ENCODE measurements at places on chromosomes 4 and X.

DNA sequence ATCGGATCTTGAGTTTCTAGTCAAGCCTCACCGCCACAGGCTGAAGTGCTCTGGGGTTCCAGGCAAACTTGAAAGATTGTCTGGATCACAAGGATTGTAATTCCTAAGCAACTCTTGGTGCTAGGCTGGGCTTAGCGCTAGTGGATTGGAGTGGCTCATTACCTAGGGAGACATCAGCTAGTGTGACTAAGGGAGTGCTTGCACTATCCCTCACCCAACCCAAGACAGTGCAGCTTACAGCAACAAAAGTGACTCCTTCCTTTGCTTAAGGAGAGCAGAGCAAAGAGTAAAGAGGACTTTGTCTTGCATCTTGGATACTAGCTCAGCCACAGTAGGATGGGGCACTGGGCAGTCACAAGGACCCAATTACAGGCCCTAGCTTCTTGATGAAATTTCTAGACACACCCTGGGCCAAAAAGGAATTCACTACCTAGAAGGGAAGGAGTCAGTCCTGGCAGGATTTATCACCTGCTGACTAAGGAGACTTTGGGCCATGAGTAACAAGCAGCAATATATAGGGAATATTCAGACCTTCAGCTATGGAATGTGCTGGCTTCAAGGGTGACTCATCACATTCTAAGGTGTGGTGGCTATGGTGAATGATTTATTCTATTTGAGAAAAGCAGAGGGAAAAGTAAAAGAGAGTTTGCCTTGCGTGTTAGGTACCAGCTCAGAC, 1212.4 kb downstream of the PCDH18 start:
- DNase-seq = no peak

DNA sequence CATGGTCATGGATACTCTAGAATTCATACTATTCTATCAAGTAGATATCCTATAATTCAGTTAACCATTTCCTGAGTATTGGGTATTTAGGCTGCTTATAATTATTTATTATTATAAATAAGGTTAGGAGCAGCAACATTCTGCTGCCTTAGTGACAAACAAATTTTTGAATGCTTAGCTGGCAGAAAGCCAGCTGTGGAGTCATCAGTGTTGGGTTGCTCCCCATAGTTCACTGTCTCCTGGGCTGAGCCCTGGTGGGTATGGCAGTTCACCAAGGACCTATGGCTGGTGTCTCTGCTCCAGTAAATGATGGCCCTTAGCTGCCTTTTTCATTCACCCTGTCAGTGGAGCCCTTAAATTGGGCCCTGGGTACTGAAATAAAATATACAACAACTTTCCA, 61.8 kb downstream of the SMARCA5 start:
- DNase-seq = no peak

DNA sequence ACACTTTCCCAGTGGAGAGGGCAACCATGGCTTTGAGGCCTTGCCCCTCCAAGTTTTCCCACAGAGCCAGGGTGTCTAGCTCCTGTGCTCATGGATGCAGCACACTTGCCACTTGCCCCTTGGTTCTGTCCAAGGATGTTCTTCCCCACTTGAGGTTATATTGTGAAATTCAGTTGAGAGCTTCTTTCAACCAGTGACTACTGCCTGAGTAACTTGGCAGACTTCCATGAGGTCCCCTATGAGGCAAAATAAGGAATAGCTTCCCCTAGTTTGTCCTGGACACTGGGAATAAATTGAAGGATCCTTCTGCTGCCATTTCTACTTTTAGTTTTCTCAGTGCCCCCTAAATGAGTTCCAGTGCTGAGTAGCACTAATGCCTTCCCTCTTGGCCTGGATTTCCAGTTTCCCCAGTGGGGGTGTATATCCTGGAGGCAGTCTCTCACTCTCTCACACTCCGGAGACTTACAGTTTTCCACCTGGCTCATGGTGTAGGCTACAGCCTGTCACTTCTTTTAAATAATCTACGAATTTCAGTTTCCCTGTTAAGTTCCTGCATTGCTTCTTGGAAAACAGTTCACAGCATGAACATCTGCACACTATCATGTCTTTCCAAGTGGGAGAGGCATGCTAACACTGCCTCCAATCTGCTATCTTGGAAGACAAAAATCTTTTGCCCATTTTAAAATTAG, 36.4 kb upstream of the ADH4 start:
- peak; percentile 55 for DNase-seq

DNA sequence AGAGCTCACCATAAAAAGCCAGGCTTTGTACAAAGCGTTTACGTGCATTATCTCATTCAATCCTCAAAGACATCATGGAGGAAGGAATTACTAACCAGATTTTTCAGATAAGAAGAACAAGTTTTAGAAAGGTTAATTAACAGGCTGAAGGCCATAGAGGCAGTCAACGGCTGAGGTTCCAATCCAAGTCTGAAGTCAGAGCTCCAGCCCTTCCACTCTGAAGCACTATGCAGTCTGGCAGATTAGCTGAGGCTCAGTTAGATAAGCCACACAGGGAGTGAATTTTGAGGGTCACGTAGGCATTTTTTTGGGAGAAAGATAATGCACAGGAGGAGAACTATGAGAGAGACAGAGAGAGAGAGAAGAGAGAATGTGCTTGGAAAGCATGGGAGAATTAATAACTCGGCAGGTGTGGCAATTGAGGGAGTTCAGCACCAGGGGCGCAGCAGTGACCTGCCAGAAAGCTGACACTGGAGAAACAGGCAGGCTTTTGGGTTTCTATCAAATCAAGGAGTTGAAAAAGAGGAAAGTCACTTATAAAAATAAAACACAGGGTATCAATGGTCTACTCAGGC, 116.5 kb upstream of the NAP1L5 start:
- no peak for DNase-seq

DNA sequence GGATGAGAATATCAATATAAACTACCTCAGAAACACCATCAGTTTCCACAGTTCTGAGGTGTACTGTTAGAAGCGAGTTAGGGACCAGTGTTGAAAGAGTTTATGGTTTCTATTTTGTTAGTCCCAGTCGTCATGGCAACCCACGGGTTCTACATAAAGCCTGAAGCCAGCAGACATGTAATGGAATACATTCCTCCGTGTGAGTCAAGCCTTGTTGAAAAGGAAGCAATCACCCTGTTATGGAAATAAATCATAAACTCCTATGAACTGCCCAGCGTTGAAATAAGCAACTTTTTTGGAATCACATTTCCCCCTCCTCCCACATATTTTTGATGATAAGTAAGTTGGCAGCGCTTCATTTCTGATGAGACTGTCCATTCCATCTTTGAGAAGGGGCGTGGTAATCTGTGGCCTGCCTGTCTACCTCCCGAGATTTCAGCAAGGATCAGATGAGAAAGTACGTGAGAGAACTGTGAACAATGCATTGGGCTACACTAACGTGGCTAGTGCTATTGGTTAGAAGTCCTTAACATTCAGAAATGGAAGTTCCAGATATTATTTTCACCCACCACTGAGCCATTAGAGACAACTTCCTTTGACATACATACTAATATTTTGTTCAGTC, 40.4 kb upstream of the PDHA1 start:
- DNase-seq = peak; percentile 71

DNA sequence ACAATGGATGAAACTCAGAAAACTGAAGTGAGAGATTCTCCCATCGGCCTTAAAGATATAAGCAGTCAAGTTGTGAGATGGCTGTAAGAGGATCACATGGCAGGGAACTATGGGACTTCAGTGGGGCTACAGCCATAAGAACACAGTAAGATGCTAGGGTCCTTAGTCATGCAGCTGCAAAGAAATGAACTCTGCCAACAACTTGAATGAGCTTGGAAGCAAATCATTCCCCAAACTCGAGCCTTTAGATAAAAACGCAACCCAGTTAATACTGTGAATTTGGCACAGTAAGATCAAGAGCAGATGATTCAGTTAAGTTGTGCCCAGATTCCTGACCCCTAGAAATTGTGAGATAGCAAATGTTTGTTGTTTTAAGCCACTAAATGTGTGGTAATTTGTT, 117.3 kb downstream of the FAM13A start:
- DNase-seq = peak; percentile 77
